Karpas-422 (cell line): ENCODE measurements at places on chromosomes 12 and 14. TPM values are rescaled to one million over a fixed set of nuclear protein-coding genes. Genes with fewer than 3 reads are reported as not detected.

GRCh38 chr14:58863661-58864345, 226.0 kb downstream of the DACT1 start:
- H3K4me1 ChIP-seq: no peaks in the 10 kb centered on the region
- no peak for DNase-seq
- H3K36me3 ChIP-seq: no peaks in the 10 kb centered on the region

GRCh38 chr14:94787092-94787491, 17.2 kb upstream of the GSC start:
- H3K4me3 ChIP-seq: no peak overlapping the region
- H3K27ac ChIP-seq: no peak overlapping the region
- H3K4me1 ChIP-seq: no peaks in the 10 kb centered on the region
- DNase-seq: no peak

GRCh38 chr12:19119440-19119839, 10.1 kb upstream of the PLEKHA5 start:
- no peak overlapping the region for H3K4me3 ChIP-seq
- H3K27ac ChIP-seq: no peak overlapping the region
- H3K36me3 ChIP-seq: no peaks in the 10 kb centered on the region
- no peaks in the 10 kb centered on the region for H3K4me1 ChIP-seq
- DNase-seq: no peak
- H3K27me3 ChIP-seq: no peaks in the 10 kb centered on the region

- H3K4me1 ChIP-seq: no peaks in the 10 kb centered on the region
- DNase-seq: no peak
- no peaks in the 10 kb centered on the region for H3K27me3 ChIP-seq
- no peaks in the 10 kb centered on the region for H3K36me3 ChIP-seq
- no peak overlapping the region for H3K27ac ChIP-seq
Measured at GRCh38 chr12:114272605-114273004, 133.3 kb downstream of the TBX5 start.

DNA sequence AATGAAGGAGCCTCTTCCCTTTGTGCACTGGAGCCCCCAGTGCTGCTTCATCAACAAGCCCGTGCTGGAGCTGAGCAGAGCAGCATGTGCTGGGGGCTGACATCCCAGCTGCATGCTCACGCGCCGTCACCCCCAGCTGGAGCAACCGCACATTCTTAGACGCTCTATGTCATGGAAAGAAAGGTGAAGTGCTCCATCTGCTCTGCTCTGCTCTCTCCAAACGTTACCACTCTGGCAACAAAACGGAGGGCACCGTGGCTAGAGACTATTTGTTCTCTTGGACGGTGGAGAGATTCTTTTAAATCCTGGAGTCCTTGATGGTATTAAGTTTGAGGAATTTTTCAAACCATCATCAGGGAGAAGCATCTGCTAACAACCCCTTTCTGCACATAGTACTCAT, 208.4 kb downstream of the C12orf75 start:
- H3K27me3 ChIP-seq: 0 out of 2 replicates have a peak, but pooled peaks cover 3% of the 10 kb centered on the region
- no peak for DNase-seq
- no peaks in the 10 kb centered on the region for H3K36me3 ChIP-seq
- no peak overlapping the region for H3K4me3 ChIP-seq
- no peak overlapping the region for H3K27ac ChIP-seq

The A2ML1 gene
- total RNA-seq: not detected in 2 replicates

The CEBPE gene
- 0.11 TPM in 1 of 2 replicates, not detected in the other for total RNA-seq

GRCh38 chr12:113443030-113443539, 20.9 kb downstream of the SDSL start:
- DNase-seq: no peak
- peaks cover 2% of the 10 kb centered on the region; the same call in 1 of the 2 replicates for H3K27me3 ChIP-seq
- H3K36me3 ChIP-seq: no peaks in the 10 kb centered on the region
- no peak overlapping the region for H3K27ac ChIP-seq

DNA sequence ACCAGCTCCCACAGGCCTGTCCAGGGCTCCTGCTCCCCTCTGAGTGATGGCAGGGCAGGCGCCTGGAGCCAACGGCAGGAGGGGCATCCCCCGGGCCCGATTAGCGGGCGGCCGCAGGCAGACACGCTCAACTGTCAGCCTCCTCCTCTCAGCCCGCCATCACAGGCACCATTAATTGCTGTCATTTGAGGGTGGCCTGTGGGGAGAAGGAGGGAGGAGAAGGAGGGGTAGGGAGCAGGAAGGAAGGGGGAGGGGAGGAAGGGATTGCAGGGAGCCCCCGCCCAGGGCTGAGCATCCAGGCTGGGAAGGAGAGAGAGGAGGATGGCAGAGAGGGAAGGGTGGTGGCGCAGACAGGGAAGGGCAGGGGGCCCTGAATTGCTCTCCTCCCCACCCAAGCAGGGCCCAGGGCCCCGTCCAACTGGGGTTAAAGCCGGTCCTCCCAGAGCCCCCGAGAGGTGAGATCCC, 36.1 kb downstream of the NCOR2 start:
- H3K4me3 ChIP-seq: no peak overlapping the region
- H3K27ac ChIP-seq: no peak overlapping the region
- peaks cover 4% of the 10 kb centered on the region; the same call in 1 of the 2 replicates for H3K4me1 ChIP-seq
- no peaks in the 10 kb centered on the region for H3K36me3 ChIP-seq

- H3K27me3 ChIP-seq: no peaks in the 10 kb centered on the region
- H3K27ac ChIP-seq: no peak overlapping the region
- peaks cover 21% of the 10 kb centered on the region for H3K4me1 ChIP-seq
- DNase-seq: no peak
- H3K4me3 ChIP-seq: no peak overlapping the region
Measured at GRCh38 chr12:42135259-42135814, 9.3 kb downstream of the GXYLT1 start.

DNA sequence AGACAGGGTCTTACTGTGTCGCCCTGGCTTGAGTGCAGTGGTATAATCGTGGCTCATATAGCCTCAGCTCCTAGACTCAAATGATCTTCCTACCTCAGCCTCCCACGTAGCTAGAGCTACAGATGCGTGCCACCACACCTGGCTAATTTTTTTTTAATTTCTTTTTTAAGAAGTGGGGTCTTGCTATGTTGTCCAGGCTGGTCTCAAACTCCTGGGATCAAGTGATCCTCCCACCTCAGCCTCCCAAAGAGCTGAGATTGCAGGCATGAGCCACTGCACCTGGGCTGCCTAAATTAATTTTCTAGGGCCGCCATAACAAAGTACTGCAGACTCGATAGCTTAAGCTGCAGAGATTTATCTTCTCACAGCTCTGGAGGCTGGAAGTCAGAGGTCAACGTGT, 9.1 kb downstream of the LTBR start:
- H3K27me3 ChIP-seq: no peaks in the 10 kb centered on the region
- no peaks in the 10 kb centered on the region for H3K4me1 ChIP-seq
- no peaks in the 10 kb centered on the region for H3K36me3 ChIP-seq
- no peak for DNase-seq
- H3K4me3 ChIP-seq: no peak overlapping the region
- H3K27ac ChIP-seq: no peak overlapping the region

The HVCN1 gene
- total RNA-seq: 5.1 and 11.5 TPM in 2 replicates

GRCh38 chr14:72740504-72740961, 153.4 kb downstream of the DPF3 start:
- H3K36me3 ChIP-seq: no peaks in the 10 kb centered on the region
- no peaks in the 10 kb centered on the region for H3K4me1 ChIP-seq
- H3K4me3 ChIP-seq: no peak overlapping the region
- DNase-seq: no peak

GRCh38 chr12:50537538-50537919, 32.7 kb downstream of the DIP2B start:
- no peak overlapping the region for H3K4me3 ChIP-seq
- 0 out of 2 replicates have a peak overlapping the region, but pooled peaks have one; percentile 17 for H3K27ac ChIP-seq

GRCh38 chr12:101997102-101997501, 64.7 kb downstream of the WASHC3 start:
- H3K4me3 ChIP-seq: no peak overlapping the region
- no peak for DNase-seq
- no peaks in the 10 kb centered on the region for H3K36me3 ChIP-seq

- no peaks in the 10 kb centered on the region for H3K36me3 ChIP-seq
- H3K4me1 ChIP-seq: peaks cover 9% of the 10 kb centered on the region
- no peaks in the 10 kb centered on the region for H3K27me3 ChIP-seq
Measured at GRCh38 chr14:91067186-91067585, 6.7 kb upstream of the RPS6KA5 start.

The IFNG-AS1 gene
- total RNA-seq: not detected in 2 replicates

The CEP170B gene
- total RNA-seq: 0.56 and 0.94 TPM in 2 replicates

DNA sequence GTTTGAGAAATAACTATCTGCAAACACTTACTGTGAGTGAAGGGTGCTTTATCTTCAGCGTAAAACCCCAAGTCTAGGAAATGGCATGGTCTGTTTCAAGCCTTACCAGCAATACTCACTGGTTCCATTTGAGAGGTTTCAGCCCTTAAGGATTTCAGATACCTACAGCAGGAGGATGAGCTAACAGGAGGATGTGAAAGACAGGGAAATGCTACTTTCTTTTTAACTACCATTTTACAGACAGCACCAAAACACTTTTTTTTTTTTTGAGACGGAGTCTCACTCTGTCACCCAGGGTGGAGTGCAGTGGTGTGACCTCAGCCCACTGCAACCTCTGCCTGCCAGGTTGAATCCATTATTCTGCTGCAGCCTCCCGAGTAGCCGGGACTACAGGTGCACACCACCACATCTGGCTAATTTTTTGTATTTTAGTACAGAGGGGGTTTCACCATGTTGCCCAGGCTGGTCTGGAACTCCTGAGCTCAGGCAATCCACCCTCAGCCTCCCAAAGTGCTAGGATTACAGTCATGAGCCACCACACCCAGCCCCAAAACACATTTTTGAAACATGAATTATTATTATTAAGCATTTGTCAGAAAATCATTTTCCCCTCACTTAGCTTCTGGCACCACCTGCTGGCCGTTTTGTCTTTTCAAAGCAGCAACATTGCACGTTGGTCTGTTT, 4.6 kb downstream of the MTRFR start:
- H3K36me3 ChIP-seq: no peaks in the 10 kb centered on the region
- no peak overlapping the region for H3K4me3 ChIP-seq
- H3K4me1 ChIP-seq: peaks cover 44% of the 10 kb centered on the region
- no peaks in the 10 kb centered on the region for H3K27me3 ChIP-seq
- peak; percentile 89 for DNase-seq

The PLEKHG7 gene
- total RNA-seq: not detected in 2 replicates

DNA sequence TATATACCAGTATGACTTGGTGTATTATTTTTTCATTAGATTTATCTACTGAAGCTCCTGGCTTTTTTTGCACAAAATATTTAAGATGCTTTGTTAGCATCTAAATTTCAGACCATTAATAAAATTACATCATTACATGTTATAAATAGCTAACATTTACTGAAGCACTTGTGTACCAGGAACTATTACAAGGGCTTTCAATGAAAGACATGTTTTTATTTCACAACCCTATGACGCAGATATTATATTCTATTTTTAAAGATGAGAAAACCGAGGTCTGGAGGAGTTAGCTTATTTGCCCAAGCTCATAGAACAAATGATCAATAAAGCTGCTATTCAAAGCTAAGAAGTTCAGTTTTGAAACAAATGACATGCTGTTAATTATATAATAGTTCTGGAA, 420.4 kb upstream of the DCN start:
- H3K4me3 ChIP-seq: no peak overlapping the region
- H3K4me1 ChIP-seq: no peaks in the 10 kb centered on the region
- no peaks in the 10 kb centered on the region for H3K27me3 ChIP-seq
- no peaks in the 10 kb centered on the region for H3K36me3 ChIP-seq
- no peak for DNase-seq
- H3K27ac ChIP-seq: no peak overlapping the region

DNA sequence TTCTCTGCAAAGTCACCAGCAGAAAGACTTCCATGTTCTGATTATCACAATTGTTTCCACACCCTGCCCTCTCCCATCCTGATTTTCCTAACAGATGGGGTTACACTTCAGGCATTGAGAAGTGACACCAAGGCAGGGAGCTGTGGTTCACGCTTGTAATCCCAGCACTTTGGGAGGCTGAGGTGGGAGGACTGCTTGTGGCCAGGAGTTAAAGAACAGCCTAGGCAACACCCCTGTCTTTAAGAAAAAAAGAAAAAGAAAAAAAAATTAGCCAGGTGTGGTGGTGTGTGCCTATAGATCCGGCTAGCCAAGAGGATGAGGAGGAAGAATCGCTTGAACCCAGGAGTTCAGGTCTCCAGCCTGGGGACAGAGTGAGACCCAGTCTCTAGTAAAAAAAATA, 5.2 kb downstream of the PPP1CC start:
- peaks cover 37% of the 10 kb centered on the region for H3K4me1 ChIP-seq
- DNase-seq: no peak
- no peaks in the 10 kb centered on the region for H3K27me3 ChIP-seq
- peaks cover 39% of the 10 kb centered on the region; the same call in 1 of the 2 replicates for H3K36me3 ChIP-seq

DNA sequence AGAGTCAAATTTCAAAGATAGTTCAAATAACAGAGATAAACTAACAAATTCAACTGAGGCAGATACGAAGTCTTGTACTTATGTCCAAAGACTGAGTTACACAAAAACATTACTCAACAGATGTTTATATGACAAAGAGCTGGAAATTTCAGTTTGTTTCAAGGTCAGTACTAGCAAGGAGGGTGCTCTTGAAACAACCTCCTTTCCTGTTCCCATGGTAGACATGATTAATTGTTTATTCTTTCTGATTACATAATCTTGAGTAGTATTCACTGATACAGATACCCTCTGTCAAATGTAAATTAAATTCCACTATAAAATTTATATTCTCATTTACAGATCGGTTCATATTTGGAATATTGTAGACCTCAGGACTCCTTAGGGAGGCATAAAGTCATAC, 23.4 kb downstream of the TSPAN8 start:
- no peaks in the 10 kb centered on the region for H3K36me3 ChIP-seq
- DNase-seq: no peak
- no peak overlapping the region for H3K27ac ChIP-seq
- no peaks in the 10 kb centered on the region for H3K4me1 ChIP-seq
- no peaks in the 10 kb centered on the region for H3K27me3 ChIP-seq
- no peak overlapping the region for H3K4me3 ChIP-seq

- H3K36me3 ChIP-seq: no peaks in the 10 kb centered on the region
- peaks cover 6% of the 10 kb centered on the region; the same call in 1 of the 2 replicates for H3K4me1 ChIP-seq
- no peaks in the 10 kb centered on the region for H3K27me3 ChIP-seq
Measured at GRCh38 chr12:12660201-12660600, 35.8 kb downstream of the GPR19 start.
